ENCODE measurements at places on chromosomes 12 and 14. TPM values are rescaled to one million over a fixed set of nuclear protein-coding genes. Genes with fewer than 3 reads are reported as not detected.

DNA sequence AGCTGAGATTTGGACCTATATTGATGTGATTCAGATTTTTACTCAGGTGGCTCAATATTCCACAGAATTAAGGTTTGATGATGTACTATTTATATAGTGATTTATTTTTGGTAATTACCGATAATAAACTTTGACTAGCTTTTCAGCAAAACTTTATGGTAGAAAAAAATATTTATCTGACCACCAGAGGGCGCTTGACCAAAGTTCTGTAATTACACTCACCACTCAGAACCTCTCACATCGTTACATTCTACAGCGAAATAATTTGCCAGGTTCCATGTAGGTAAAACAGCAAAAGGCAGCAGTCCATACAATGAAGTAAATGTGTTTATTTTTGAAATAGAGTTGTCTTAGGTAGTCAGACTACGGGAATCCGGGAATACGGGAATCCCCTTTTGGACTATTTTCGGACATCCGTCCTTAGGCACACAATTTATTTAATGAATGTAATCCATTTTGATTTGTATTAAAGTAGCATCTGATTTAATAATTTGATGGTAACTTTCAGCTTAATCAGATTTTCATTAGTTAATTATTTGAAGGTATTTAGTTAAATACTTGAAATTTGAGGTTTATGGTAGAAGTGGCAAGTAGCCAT lies 143.0 kb upstream of the DDHD1 start:
- H3K36me3 ChIP-seq, result no peaks in the 10 kb centered on the region
- peaks cover 12% of the 10 kb centered on the region for H3K27me3 ChIP-seq
- peak; percentile 9 for DNase-seq
- H3K27ac ChIP-seq, result no peak overlapping the region

DNA sequence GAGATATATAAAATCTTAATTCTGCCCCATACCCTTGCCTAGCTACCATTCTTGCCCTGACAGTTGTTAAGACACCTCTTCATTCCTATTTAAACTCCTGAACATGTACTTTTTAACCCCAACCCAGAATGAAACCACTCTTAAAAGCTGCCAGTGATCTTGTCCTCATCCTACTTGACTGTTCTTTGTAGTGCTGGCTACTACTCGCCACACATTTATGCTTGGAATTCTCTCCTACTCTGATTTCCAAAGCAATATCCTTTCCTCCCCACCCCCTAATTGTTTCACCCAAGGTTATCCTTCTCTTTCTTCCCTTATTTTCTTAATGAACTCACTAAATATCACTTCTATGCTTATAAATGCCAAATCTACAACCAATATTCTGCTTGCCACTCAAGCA lies 4.1 kb downstream of the NFYB start:
- H3K36me3 ChIP-seq, result peaks cover 15% of the 10 kb centered on the region
- no peak overlapping the region for H3K27ac ChIP-seq
- no peak overlapping the region for H3K4me3 ChIP-seq
- no peaks in the 10 kb centered on the region for H3K27me3 ChIP-seq
- peaks cover 3% of the 10 kb centered on the region for H3K4me1 ChIP-seq

GRCh38 chr14:93103392-93104080 lies 12.2 kb downstream of the ITPK1 start:
- H3K4me1 ChIP-seq, result 0 out of 2 replicates have a peak, but pooled peaks cover 6% of the 10 kb centered on the region
- no peak for DNase-seq
- no peaks in the 10 kb centered on the region for H3K36me3 ChIP-seq
- no peak overlapping the region for H3K4me3 ChIP-seq
- H3K27ac ChIP-seq, result no peak overlapping the region

DNA sequence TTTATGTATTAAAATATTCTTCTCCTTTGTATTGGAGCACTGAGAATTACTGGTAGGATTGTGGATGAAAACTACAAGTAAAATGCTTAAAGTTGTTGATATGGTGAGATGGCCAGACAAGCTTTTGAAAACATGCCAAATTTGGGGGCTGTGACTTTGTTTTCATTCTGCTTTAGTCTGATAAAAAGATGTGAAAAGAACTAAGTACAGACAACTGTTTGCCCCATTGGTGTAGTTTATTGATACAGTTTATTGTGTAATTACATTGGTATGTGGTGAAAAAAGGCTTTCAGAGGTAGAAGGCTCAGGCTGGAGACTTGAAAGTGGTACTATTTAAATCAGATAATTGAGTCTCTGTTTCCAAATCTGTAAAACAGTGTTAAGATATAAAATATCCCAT lies 746.8 kb downstream of the DIO2 start:
- DNase-seq, result no peak
- no peak overlapping the region for H3K27ac ChIP-seq
- H3K36me3 ChIP-seq, result no peaks in the 10 kb centered on the region
- no peak overlapping the region for H3K4me3 ChIP-seq
- no peaks in the 10 kb centered on the region for H3K27me3 ChIP-seq
- H3K4me1 ChIP-seq, result no peaks in the 10 kb centered on the region

GRCh38 chr12:3204143-3204542 lies 127.0 kb downstream of the TSPAN9 start:
- H3K4me3 ChIP-seq, result no peak overlapping the region
- DNase-seq, result no peak
- peaks cover 23% of the 10 kb centered on the region for H3K4me1 ChIP-seq

GRCh38 chr14:37340353-37340752 lies 142.6 kb downstream of the MIPOL1 start:
- no peak overlapping the region for H3K4me3 ChIP-seq
- DNase-seq, result no peak
- no peaks in the 10 kb centered on the region for H3K36me3 ChIP-seq
- no peak overlapping the region for H3K27ac ChIP-seq
- no peaks in the 10 kb centered on the region for H3K27me3 ChIP-seq

DNA sequence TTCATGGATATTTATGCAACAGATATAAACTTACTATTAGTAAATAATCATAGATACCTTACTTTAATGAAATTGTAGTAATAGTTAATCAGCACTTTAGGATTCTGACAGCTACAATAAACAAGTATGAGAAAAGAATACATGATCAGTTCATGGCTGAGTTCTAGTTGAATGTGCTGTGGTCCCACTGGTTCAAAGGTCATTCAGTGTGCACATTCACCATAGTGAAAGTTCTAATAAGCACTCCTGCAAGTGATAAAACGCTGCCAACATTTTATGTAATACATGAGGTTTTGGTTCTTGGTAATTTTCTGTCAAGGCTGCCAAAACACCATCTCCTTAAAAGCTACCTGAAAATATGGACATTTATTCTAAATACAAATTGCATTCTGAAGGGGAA lies 92.6 kb downstream of the NUMB start:
- H3K4me3 ChIP-seq, result no peak overlapping the region
- H3K27me3 ChIP-seq, result 0 out of 2 replicates have a peak, but pooled peaks cover 2% of the 10 kb centered on the region
- no peak overlapping the region for H3K27ac ChIP-seq

- peak within 1 kb of the TSS; percentile 99 for H3K27ac ChIP-seq
- peaks cover 78% of the 10 kb centered on the region for H3K4me1 ChIP-seq
- peak; percentile 54 for DNase-seq
- H3K4me3 ChIP-seq, result peak within 1 kb of the TSS; percentile 94
- H3K27me3 ChIP-seq, result peaks cover 3% of the 10 kb centered on the region
Measured at GRCh38 chr12:47819896-47820630, at the start of gene HDAC7. Gene HDAC7 (minus strand): TSS chr12:47819903. CDS start chr12:47819785, 118 bp downstream.

GRCh38 chr12:56941299-56942017 lies 7.2 kb upstream of the SDR9C7 start:
- peak overlapping the region; percentile 83 for H3K27ac ChIP-seq
- peaks cover 18% of the 10 kb centered on the region for H3K4me1 ChIP-seq
- peaks cover 30% of the 10 kb centered on the region for H3K27me3 ChIP-seq
- H3K36me3 ChIP-seq, result no peaks in the 10 kb centered on the region
- H3K4me3 ChIP-seq, result peak overlapping the region; percentile 5
- DNase-seq, result peak; percentile 66

DNA sequence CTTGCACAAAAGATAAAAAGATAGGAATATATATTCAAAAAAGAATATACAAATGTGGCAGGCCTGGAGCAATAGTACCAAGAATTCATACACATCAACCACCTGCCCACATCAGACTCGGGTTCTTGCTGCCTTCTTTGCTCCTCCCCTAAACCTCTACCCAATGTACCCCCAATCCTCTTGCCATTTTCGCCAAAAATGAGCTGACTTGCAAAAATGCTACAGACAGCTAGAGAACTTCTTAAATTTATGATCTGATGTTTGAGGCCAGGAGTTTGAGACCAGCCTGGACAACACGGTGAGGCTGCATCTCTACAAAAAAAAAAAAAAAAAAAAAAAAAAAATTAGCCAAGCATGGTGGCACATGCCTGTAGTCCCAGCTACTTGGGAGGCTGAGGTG lies 42.9 kb upstream of the SAV1 start:
- H3K4me3 ChIP-seq, result no peak overlapping the region
- H3K27ac ChIP-seq, result no peak overlapping the region
- DNase-seq, result no peak
- H3K27me3 ChIP-seq, result no peaks in the 10 kb centered on the region

DNA sequence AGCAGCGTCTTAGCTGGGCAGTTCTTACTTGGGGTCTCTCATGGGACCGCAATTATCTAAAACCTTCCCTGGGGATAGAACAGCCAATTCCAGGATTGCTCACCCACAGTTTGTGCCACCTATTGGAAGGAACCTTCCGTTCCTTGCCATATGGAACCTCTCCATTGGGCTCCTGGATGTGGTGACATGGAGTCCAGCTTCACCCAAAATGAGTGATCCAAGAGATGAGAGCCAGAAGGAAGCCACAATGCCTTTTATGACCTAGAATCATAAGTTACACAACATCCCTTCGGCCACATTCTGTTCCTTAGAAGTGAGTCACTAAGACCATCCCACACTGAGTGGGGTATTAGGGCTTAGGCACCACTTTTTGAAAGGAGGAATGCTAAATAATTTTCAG lies 164.4 kb downstream of the FBXL14 start:
- H3K36me3 ChIP-seq, result no peaks in the 10 kb centered on the region
- peak overlapping the region; percentile 75 for H3K27ac ChIP-seq
- H3K27me3 ChIP-seq, result no peaks in the 10 kb centered on the region

The CCDC88C gene
- 0.09 TPM for total RNA-seq

The IL31 gene
- total RNA-seq, result not detected

The DPY19L2 gene
- 2.3 TPM for total RNA-seq

The DTX1 gene
- not detected for total RNA-seq

All from HFFc6 (cell line).